GM04504 (cell line): ENCODE measurements at places on chromosomes 13 and 19.

- DNase-seq, result no peak
Observed at GRCh38 chr13:45015300-45015699, 26.0 kb downstream of the GPALPP1 start.

- DNase-seq, result no peak
Observed at GRCh38 chr13:23956106-23956505, 58.8 kb upstream of the C1QTNF9B start.

GRCh38 chr19:9849791-9850190 lies 14.7 kb downstream of the PIN1 start:
- DNase-seq, result no peak

DNA sequence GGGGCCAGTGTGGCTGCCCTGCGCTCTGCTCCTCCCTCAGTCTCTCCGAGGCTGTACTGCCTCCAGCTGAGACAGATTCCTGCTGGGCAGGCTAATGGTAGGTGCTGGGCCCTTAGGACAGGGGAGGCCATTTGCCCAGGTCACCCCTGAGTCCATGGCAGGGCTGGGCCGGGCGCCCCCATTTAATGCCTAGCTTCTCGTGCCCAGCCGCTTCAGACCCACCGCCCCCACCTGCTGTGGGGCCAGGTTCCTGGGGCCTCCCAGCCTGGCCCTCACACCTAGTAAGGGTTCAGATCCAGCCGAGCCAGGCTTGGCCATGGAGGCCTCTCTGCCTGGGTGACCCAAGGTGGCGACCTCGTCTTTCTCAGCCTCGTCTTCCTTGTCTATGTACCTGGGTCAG lies 17.8 kb downstream of the PIAS4 start:
- DNase-seq, result no peak
